ENCODE measurements at places on chromosomes 16 and 17. TPM values are rescaled to one million over a fixed set of nuclear protein-coding genes. Genes with fewer than 3 reads are reported as not detected.

The NUPR1 gene
- not detected for polyA plus RNA-seq

The ZNF785 gene
- 2.9 TPM for polyA plus RNA-seq

The MEOX1 gene
- not detected for polyA plus RNA-seq

The GUCY2D gene
- 0.18 TPM for polyA plus RNA-seq

The CEP295NL gene
- polyA plus RNA-seq = 1.6 TPM

The CD300LB gene
- not detected for polyA plus RNA-seq

The NME1 gene
- polyA plus RNA-seq = 68.4 TPM

The CSF3 gene
- polyA plus RNA-seq = not detected

The SOCS7 gene
- 0.74 TPM for polyA plus RNA-seq

The TADA2A gene
- polyA plus RNA-seq = 15.1 TPM

The C16orf74 gene
- 39.7 TPM for polyA plus RNA-seq

The ALOXE3 gene
- polyA plus RNA-seq = not detected

The CSH1 gene
- polyA plus RNA-seq = not detected

The ABCA8 gene
- not detected for polyA plus RNA-seq

The TERB1 gene
- polyA plus RNA-seq = not detected

The RPL23 gene
- 1,385 TPM for polyA plus RNA-seq

The SLC12A3 gene
- polyA plus RNA-seq = 1.6 TPM

The CACNG1 gene
- not detected for polyA plus RNA-seq

The DVL2 gene
- 32.3 TPM for polyA plus RNA-seq

The MSRB1 gene
- polyA plus RNA-seq = 17.2 TPM

The RAD51D gene
- polyA plus RNA-seq = 14.3 TPM

The EVPLL gene
- not detected for polyA plus RNA-seq

The LGALS9C gene
- polyA plus RNA-seq = not detected

The C16orf96 gene
- polyA plus RNA-seq = 0.05 TPM

The ZNF385C gene
- 0.09 TPM for polyA plus RNA-seq

The CCDC78 gene
- 0.74 TPM for polyA plus RNA-seq

The LYZL6 gene
- polyA plus RNA-seq = not detected

The ITGAX gene
- polyA plus RNA-seq = 6.2 TPM

The PRM3 gene
- not detected for polyA plus RNA-seq

The ALOX15B gene
- polyA plus RNA-seq = not detected

The HEATR9 gene
- polyA plus RNA-seq = not detected

The SPATA32 gene
- polyA plus RNA-seq = 0.34 TPM

The MPRIP gene
- 14.4 TPM for polyA plus RNA-seq

The TBC1D3B gene
- 0.84 TPM for polyA plus RNA-seq

The CYB5D1 gene
- polyA plus RNA-seq = 8.0 TPM

The ARL17A gene
- 5.9 TPM for polyA plus RNA-seq

The CACNG4 gene
- polyA plus RNA-seq = not detected

The CA7 gene
- not detected for polyA plus RNA-seq

The ACAP1 gene
- polyA plus RNA-seq = 251 TPM

The NLRC3 gene
- polyA plus RNA-seq = 19.8 TPM

The C17orf78 gene
- polyA plus RNA-seq = not detected

The G6PC1 gene
- polyA plus RNA-seq = not detected

The TMEM204 gene
- polyA plus RNA-seq = 2.9 TPM

The HNF1B gene
- not detected for polyA plus RNA-seq

The SCARF1 gene
- polyA plus RNA-seq = 0.19 TPM

The KRT34 gene
- not detected for polyA plus RNA-seq

The NEUROD2 gene
- polyA plus RNA-seq = not detected

The KRTAP4-9 gene
- polyA plus RNA-seq = not detected

The MPP3 gene
- polyA plus RNA-seq = not detected

The PPM1E gene
- polyA plus RNA-seq = not detected
